ENCODE measurements at places on chromosomes 11 and 22. TPM values are rescaled to one million over a fixed set of nuclear protein-coding genes. Genes with fewer than 3 reads are reported as not detected.
A peak's percentile ranks its signal among the peaks of the same experiment; 100 is the strongest.

The PRDX5 gene
- total RNA-seq: 143 TPM

DNA sequence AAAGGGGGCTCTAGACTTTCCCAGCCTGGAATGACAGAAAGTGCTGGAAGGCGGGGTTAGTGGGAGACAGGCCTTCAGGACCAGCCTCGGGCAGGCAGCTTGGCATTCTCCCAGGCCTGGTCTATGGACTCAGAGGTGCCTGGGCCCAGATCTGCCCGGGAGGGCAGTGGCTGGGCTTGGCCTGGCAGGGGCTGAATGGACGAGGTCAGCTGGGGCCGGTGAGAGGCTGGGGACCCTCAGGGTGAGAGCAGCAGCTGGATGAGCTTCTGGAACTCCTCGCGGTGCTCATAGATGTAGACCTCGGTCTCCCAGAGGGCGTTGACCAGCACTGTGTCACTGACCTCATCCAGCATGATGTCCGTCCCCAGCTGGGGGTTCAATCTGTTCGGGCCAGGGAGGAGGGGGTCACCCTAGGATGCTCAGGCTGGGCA lies 1.5 kb upstream of the BAIAP2L2 start:
- no peak for DNase-seq

GRCh38 chr11:78801161-78801884 lies 226.7 kb upstream of the NARS2 start:
- peak; percentile 65 for DNase-seq

DNA sequence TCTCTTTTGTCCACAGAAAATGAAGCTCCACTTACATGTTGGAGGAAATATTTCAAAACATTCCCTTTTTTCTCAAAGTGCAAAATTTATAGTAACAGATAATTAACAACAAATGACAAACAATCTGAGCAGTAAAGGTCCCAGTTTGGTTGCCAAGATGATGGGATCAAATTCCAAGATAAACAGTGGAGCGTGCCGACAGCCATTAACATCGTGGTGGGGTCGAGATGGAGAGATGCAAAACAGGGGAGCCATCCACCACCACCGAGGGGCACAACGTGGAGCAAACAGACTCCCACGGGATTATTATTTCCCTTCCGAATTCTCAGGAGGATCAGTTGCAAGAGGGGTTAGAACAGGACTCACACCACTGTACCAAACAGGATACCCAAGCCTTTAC lies 17.2 kb downstream of the MPPED2 start:
- no peak for DNase-seq
